ENCODE measurements at places on chromosomes 5 and 9.

DNA sequence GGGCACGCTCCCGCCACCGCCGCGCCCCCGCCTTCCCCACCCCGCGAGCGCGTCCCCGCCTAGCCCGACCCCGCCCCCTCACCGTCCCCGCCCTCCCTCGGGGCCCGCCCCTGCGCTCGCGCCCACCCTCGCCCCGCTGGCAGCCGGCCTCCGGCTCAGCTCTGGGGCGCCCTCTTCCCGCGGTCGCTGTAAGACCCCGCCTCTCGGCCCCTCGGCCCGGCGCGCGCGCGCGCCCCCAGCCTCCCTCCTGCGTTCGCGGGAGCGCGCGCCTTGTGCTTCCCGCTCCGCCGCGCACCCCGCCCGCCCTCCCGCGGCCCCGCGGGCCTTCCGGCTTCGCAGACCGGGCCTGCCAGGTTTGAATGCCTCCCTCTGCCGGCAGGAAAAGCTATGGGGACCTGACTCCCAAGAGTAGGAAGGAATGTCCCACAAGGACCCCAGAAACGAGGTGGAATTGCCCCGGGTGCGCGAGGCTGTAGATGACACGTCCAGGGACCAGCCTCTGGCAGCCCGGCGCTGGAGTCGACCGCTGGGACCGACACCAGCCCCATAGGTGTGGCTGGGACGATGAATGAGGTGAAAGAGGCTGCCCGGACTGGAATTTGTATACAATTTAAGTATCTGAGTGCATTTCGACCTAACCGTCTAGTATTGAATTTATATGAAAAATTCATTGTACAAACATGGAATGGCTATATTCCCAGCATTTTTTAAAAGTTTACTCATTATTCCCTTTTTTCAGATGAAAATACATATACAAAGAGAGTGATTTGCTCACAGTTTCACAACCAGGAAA, 416 bp upstream of the PTBP3 start:
- DNase-seq = peak; percentile 77

DNA sequence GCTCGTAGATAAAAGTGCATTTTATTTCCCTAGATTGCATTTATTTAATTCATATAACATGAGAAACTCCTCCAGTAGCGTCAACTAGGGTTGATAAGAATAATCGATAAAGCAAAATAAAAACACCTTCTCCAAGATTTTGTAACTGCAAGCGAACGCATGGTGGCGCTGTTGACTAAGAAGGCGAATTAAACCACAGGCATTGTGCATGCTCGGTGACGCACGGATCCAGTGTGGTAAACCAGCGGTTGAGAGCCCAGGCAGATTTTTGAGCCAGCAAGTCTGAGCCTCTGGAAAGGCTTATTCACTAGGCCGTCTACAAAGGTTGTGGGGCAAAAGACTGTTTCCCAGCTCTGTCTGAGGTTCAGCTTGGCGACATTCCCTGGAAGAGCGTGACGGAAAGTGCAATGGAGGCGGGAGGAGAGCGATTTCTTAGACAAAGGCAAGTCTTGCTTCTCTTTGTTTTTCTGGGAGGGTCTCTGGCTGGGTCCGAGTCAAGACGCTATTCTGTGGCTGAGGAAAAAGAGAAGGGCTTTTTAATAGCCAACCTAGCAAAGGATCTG, at the start of gene PCDHB3:
TSS of gene PCDHB3 (plus strand) at position 231 of the 563 bp plus-strand sequence. CDS start at position 408, 177 bp downstream.
- no peak for DNase-seq

DNA sequence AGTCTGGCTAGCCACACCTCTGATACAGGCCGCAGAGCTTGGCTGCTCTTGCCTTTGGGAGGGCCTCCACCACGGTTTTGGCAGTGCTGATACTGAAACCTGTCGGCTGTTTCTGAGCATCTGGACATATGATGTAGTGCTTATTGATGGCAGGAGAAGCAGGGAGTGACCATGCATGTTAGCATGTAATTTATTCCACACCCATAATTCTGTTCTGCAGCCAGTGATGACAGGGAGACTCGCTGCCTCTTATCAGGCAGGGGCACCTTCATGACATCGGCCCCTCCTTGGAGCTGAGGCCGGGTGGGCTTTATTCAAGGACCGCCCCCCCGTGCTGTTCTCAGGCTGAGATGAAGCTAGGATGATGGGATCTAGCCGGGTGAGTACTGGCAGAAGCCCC, 49.0 kb downstream of the OLFM1 start:
- DNase-seq = no peak

DNA sequence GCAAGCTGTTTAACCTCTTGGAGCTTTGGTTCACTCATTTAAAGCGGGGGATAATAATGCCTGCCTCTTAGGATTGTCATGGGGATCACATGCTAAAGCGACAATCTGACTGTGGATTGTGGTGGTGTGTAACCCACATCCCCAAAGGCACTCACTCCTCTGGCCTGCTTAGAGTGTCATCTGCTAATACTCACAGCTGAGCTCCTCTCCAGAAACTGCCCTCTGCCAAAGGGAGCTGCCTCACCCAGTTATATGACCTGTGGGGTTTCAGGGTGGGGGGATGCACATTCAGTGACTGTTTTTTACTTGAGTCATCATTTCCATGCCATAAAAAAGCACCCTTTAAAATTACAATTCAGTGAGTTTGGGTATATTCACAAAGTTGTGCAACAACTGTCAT, 110.0 kb upstream of the SPOCK1 start:
- no peak for DNase-seq

DNA sequence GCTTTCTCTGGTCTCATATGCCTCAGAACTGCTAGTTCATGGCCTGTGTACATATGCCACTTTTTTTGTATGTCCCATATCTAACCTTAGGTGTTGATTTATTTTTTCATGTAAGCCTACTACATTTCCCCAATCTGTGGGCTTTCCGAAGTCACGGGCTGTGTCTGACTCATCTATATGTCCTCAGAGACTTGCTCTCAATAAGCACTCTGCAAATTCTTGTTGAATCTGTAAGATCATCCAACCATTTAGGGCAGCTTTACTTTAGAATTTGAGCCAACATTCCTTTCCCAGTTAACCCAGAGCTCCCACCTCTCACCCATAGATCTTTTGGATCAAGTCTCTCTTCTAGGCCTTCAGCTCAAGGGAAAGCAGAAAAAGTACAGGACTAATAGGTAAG, 263.4 kb downstream of the SEC61B start:
- DNase-seq = no peak

DNA sequence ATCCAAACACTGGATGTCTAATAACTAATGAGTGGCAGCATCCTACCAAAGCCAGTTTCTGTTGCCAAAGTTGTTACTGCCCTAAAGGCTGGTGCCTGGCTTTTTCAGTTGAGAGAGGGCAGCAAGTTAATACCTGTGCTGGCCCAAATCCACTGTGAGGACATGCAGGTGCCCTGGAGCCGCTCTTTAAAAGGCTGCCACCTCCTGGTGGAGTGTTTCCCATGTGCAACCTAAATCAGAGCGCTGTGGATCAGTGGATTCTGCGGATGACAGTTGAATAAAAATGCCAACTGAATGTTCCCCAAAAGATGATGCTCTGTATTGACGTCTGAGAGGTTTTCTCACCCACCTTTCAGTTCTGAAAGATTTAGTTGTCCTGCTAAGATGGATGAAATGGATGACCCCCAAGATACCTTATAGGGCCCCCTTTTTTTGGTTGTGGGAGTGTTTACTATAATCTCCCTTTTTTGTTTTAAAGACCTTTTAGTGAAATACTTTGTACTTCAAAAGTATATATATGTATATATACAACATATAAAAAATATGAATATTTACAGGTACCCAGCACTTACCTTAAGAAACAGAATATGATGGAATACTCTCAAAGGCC, 146.4 kb downstream of the EGFLAM start:
- DNase-seq = no peak

- DNase-seq = no peak
Observed at GRCh38 chr9:94865582-94866452, 139.3 kb downstream of the AOPEP start.

GRCh38 chr9:130659699-130660248, 4.6 kb upstream of the PRDM12 start:
- no peak for DNase-seq

GRCh38 chr5:71663191-71663969, 55.7 kb upstream of the CARTPT start:
- DNase-seq = no peak
